Endodermal cell (in vitro differentiated cells): ENCODE measurements at places on chromosomes 2 and 18. TPM values are rescaled to one million over a fixed set of nuclear protein-coding genes. Genes with fewer than 3 reads are reported as not detected.

Gene DSG4
- total RNA-seq = not detected in 3 replicates

- no peaks in the 10 kb centered on the region for H3K27me3 ChIP-seq
- no peaks in the 10 kb centered on the region for H3K36me3 ChIP-seq
- no peak overlapping the region for H3K27ac ChIP-seq
- peaks cover 2% of the 10 kb centered on the region for H3K4me1 ChIP-seq
Observed at GRCh38 chr2:63488118-63488713, 100.1 kb downstream of the WDPCP start.

DNA sequence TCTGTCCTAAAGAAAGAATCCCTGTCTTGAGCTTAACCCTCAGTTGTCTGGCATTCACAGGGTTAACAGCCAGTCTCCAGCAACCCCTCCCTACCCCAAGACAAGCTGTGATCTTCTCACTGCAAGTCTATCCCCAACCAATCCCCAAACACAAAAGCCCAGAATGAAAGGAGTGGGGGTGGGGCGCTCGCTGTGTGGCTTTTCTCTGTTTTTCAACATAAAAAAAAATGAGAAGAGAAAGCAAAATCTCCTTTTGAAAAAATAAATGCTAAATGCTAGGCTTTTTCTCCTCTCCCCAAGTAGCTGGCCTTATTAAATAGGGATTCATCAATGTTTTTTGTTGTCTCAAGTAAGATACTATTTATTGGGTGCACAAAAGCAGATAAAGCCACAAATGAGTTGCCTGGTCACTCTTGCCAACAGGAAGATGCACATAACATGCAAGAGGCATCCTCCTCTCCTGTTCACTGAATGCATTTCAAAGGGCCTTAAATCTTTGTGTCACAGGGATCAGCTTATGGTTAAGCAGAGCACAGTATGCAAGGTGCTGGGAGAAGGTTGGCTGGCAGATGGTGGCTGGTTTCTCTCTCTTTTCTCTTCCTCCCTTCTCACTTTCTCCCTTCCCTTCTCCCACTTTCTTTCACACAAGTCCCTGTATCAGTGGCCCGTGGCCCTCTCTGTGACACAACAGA is 225.6 kb downstream of the CMPK2 start:
- DNase-seq = peak; percentile 92
- H3K27me3 ChIP-seq = no peaks in the 10 kb centered on the region
- no peaks in the 10 kb centered on the region for H3K36me3 ChIP-seq
- peak overlapping the region; percentile 83 for H3K27ac ChIP-seq
- H3K4me1 ChIP-seq = peaks cover 6% of the 10 kb centered on the region

DNA sequence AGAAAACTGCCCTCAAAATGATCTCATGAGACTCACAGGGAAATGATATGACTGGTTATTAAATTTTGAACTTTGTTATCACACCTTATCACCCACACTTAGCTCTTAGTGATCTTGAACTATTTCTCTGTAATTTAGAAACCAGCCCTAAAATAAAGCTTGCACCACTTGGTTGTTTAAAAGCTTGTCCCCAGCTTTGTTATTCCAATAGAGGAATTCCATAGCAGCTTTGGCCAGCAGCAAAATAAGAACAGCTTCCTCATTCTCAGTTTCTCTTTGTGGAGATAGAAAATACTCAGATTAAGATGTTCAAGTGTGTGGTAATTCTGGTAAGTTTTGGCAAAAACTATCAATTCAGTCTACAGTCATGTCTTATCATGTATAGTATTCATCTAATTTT is 54.4 kb upstream of the CCDC68 start:
- H3K36me3 ChIP-seq = no peaks in the 10 kb centered on the region
- no peak overlapping the region for H3K4me3 ChIP-seq
- no peak overlapping the region for H3K27ac ChIP-seq

DNA sequence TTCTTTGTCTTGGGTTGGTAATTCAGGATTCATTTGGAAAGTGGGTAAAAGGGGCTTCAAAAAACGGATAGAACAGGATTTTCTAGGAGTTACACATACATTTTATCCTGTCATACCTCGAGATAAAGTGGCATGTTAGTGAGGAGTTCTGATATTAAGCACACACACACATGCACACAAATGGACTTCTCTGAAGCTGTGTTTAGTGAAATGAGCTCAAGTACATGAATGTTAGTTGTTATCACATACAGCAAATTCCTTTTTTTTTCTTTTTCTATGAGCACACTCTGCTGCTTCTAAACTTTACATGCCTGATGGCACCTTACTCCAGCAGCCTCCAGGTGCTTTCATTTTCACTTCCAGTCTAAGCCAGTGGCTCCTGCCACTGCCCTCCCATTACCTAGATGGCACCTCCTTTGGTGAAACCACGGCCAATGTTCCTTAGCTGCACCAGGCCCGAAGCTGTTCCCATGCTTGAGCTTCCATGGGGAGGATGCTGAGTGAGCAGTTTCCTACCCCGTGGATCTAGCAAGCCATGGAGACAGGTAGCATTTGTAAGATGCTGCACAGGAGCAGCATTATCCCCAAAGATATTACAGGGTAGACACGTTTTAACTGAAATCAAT is 49.7 kb downstream of the STAT1 start:
- H3K4me1 ChIP-seq = no peaks in the 10 kb centered on the region
- no peaks in the 10 kb centered on the region for H3K27me3 ChIP-seq
- H3K36me3 ChIP-seq = peaks cover 65% of the 10 kb centered on the region
- H3K27ac ChIP-seq = no peak overlapping the region

- no peaks in the 10 kb centered on the region for H3K27me3 ChIP-seq
- H3K4me3 ChIP-seq = no peak overlapping the region
- H3K4me1 ChIP-seq = no peaks in the 10 kb centered on the region
Observed at GRCh38 chr2:94955702-94956101, 69.8 kb upstream of the MAL start.
